Activated T-helper 1 cell treated with anti-CD3 and anti-CD28 coated beads, Interleukin-12 subunit alpha, Interleukin-12 subunit beta, Interleukin-2, Interleukin-4 antibody, amounts not matched to agents 30 ng/mL and 10 ng/mL and 1 ng/mL, durations not matched to agents 14 hours and 24 hours and 36 hours (primary cell): ENCODE measurements at places on chromosomes 5 and 9. TPM values are rescaled to one million over a fixed set of nuclear protein-coding genes. Genes with fewer than 3 reads are reported as not detected.

DNA sequence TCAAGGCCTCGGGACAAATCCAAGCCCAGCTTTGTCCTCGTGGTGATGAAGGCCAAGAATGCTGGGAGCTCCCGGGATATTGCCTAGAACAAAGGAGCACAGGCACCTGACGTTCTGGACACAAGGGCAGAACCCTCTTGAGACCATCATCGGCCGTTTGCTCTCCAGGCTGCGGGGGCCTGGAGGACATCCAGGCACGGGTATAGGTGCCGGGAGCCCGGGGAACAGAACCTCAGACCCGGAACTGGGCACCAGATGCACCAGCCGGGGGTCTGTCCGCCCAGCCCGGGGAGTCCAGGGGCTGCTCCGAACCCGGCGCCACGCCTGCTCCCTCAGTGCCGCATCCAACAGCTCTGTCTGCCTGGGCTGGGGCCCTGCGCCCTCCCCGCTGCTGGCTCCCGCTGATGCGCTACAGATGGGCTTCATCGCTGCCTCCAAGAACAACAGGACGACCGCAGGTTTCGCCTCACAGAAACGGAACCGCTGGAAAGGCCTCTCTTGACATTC lies 88.0 kb downstream of the ADAMTS2 start:
- no peak for DNase-seq

The POLE3 gene
- total RNA-seq: 90.9 and 95.7 TPM in 2 replicates

The CCL21 gene
- total RNA-seq: not detected in 2 replicates

The HMMR gene
- total RNA-seq: 25.5 and 26.8 TPM in 2 replicates

DNA sequence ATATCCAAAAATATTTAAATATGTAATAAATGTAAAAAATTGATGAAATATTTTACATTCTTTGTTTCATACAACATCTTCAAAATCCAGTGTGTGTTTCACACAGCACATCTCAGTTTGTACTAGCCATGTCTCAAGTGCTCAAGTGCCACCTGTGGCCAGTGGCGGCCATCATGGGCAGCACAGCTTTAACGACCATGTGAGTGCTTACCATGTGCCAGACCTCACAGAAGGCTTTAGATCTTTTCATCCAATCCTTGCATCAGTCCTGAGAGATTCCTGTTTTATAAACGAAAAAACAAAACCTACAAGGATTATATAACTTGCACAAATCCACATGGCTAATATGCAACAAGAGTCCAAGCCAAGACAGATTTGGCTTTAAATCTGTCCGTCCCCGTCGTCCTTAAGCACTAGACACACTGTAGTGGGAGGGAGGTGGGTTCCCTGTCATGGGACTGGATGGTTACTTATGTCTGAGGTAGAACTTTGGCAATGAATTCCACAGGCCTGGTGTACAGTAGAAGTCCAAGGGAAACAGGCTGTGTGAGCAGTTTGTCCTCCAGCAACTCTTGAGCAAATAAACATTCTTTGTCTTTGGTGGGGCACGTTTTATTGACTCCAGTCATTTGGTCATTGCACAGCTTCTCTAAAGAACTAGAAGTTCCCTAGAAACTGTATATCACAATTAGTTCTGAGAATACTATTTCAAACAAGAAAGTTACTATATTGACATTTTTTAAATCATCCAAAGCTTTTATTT lies 25.0 kb upstream of the F2R start:
- no peak for DNase-seq

The PLPPR1 gene
- total RNA-seq: not detected in 2 replicates
